ENCODE measurements at places on chromosomes 6 and 20. TPM values are rescaled to one million over a fixed set of nuclear protein-coding genes. Genes with fewer than 3 reads are reported as not detected.

CDC5L gene
- polyA plus RNA-seq, result 10.2 TPM

ADGRG6 gene
- 18.4 TPM for polyA plus RNA-seq

HS3ST5 gene
- not detected for polyA plus RNA-seq

LY86 gene
- not detected for polyA plus RNA-seq

L3MBTL3 gene
- 5.6 TPM for polyA plus RNA-seq

GLP1R gene
- polyA plus RNA-seq, result not detected

GSTA2 gene
- polyA plus RNA-seq, result not detected

- peak; percentile 91 for DNase-seq
These were observed 275.1 kb downstream of the GRIK2 start for GRCh38 chr6:101668496-101669030.

DNA sequence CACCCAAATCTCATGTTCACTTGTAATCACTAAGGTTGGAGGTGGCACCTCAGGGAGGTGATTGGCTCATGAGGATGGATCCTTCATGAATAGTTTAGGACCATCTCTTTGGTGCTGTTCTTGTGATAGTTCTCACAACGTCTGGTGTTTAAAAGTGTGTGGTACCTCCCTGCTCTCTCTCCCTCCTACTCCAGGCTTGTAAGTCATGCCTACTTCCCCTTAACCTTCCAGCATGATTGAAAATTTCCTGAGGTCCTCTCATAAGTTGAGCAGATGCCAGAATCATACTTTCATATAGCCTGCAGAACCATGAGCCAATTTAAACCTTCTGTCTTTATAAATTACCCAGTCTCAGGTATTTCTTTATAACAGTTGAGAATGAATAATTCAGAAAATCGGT is 16.6 kb downstream of the HLA-A start:
- no peak for DNase-seq

DNA sequence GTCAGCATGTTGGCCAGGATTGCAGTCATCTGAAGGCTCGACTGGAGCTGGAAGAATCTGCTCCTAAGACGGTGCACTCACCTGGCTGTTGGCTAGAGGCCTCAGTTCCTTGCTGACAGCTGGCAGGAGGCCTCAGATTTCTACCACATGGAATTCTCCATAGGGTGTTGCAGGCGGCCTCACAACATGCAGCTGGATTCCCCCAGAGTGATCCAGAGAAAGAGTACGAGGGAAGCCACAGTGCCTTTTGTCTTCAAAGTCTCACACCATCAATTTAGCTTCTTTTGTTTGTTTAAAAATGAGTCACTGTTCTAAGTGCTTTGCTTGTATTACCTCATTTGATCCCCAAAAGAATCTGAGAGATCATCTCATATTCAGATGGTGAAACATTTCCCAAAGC is 65.5 kb upstream of the FYN start:
- DNase-seq, result peak; percentile 75

GRCh38 chr6:136607932-136608772 is 57.9 kb upstream of the MAP7 start:
- DNase-seq, result peak; percentile 76

DNA sequence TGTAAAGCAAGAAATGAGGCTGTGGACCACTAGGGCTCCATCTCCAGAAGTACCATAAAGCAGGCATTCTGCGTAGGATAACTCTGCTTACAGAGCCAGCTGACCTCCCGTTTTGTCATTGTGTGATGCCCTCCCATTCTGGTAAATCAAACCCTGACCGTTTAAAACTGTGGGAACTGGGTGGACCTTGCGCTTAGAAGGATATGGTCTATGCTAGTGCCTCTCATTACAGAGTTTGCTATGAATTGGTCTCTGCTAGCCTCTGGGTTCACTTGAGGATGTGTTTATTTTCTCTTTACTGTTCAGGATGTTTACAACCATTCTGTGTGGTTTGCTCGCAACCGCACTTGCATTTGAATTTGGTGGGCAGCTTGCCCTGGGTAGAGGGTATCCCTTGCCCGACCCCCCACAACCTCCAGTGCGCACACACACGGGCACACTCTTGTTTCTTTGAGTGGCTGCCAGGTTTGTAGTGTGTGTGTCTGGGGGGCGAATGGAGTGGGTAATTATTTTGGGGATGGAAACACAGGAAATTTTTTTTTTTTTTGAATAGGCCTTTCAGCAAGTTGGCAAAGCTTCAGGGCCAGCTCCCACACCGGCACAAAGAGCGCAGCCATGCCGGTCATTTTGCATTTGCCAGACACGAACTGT is 198.3 kb downstream of the JARID2 start:
- no peak for DNase-seq

DNA sequence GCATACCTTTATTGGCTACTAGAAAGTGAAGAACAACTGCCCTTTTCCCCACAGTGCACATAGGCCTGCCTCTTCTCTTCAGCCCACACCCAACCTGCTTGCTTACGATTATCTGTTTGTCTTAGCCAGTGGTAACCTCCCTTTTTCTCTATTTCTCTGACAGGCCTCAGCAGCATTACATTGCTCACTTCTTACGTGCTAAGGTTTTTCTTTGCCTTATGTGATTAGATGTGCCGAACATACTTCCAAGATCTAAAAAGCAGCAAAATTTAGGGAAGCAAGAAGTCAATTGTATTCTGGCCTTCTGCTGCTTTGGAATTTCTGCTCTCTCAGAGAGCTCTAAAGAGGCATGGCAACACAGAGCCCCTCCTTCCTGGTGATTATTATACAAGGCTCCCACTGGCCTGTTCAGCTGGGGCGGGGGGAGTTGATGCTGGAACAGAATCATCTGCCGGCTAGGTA is 7.0 kb downstream of the B4GALT5 start:
- no peak for DNase-seq

GRCh38 chr6:73768558-73768957 is 72.6 kb downstream of the CD109 start:
- DNase-seq, result no peak

GRCh38 chr6:37038292-37039198 is 33.1 kb downstream of the FGD2 start:
- DNase-seq, result no peak

GRCh38 chr6:44594481-44594880 is 207.0 kb downstream of the CDC5L start:
- no peak for DNase-seq

DNA sequence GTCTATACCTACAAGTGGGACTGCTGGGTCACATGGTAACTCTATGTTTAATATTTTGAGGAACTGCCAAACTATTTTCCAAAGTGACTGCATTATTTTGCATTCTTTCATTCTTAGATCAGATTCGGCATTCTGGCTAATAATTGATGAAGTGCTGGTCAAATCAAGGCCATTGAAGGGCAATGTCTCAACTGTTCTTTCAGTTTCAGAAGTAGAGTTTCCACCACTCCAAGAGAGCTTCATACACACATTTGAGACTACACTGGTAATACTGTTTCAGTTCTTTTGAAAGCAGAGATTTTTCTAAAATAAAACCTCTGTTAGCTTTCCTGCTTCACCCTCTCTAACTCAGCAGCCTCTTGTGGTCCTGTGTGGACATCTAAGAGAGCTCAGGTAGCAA is 154.5 kb downstream of the CFAP61 start:
- DNase-seq, result no peak

Data from mammary epithelial cell (primary cell).